Hair follicle dermal papilla cell (primary cell): ENCODE measurements at places on chromosomes 1 and 21. TPM values are rescaled to one million over a fixed set of nuclear protein-coding genes. Genes with fewer than 3 reads are reported as not detected.

Gene STX12
- 69.4 and 81.2 TPM in 2 replicates for total RNA-seq

Gene TRIM45
- 1.2 and 2.1 TPM in 2 replicates for total RNA-seq

Gene PCSK9
- total RNA-seq, result 14.8 and 18.3 TPM in 2 replicates

Gene ATP8B2
- total RNA-seq, result 283 and 305 TPM in 2 replicates

Gene EDARADD
- 0.49 and 0.65 TPM in 2 replicates for total RNA-seq

Gene AKIRIN1
- 40.1 and 51.1 TPM in 2 replicates for total RNA-seq

Gene TSACC
- 0.36 TPM in 1 of 2 replicates, not detected in the other for total RNA-seq
